Stimulated activated effector memory CD8-positive, alpha-beta T cell treated with anti-CD3 and anti-CD28 coated beads, Interleukin-12 subunit alpha, Interleukin-12 subunit beta, amount 100 ng/mL, for 72 hours (primary cell): ENCODE measurements at places on chromosomes 3 and 15.
A peak's percentile ranks its signal among the peaks of the same experiment; 100 is the strongest.

DNA sequence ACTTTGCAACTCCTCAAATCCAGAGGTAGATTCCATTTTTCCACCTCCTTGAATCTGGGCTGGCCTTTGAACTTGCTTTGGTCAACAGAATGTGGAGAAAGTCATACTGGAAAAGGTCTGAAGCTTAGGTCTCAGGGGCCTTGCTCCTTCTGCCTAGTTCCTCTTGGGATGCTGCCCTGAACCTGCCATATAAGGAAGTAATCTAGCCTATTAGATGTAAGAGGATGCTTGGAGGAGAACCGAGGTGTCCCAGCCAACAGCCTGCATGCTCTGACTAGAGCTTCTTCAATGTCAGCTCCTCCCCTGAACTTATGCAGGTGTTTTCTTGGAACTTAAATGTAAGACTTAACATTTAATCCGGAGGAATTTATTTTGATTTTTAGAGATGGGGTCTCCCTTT lies 2.0 kb upstream of the TMED3 start:
- DNase-seq: no peak

GRCh38 chr3:183917776-183918175 lies 33.1 kb upstream of the PARL start:
- DNase-seq: no peak

DNA sequence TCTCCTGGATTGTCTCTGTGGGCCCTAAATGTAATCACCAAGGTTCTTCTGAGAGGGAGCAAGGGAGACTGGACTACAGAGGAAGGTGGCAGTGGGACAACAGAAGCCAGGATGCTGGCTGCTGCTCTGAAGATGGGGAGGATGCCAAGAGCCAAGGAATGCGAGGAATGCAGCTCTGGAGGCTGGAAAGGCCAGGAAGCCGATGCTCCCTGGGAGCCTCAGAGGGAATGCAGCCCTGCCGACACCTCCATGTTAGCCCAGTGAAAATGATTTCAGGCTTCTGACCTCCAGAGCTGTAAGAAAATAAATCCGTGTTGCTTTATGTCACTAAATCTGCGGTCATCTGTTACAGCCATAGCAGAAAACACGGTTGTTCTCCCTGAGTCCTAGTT lies 44.1 kb downstream of the UMPS start:
- DNase-seq: no peak

DNA sequence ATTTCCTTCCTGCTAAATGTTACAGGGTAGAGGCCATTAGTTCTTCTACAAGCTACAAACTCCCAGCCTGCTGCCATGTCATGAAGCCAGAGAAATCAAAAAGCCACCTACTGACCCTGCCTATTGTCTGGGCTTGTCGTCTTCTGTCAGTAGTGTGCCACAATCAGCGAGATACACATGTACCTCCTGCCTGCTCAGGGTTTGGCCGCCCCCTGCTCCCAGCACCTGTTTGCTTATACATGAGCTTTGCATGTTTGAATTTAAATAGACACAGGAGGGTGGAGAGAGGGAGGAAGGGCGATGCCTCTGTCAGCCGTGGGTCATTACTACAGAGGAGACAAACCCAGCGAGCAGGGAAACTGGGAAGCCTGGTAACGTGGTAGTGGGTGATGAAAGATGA lies 106.1 kb downstream of the ROBO2 start:
- DNase-seq: no peak

- no peak for DNase-seq
Measured at GRCh38 chr3:1571736-1572135, 478.9 kb downstream of the CNTN6 start.

GRCh38 chr3:72738752-72739530 lies 109.3 kb downstream of the SHQ1 start:
- peak; percentile 79 for DNase-seq

DNA sequence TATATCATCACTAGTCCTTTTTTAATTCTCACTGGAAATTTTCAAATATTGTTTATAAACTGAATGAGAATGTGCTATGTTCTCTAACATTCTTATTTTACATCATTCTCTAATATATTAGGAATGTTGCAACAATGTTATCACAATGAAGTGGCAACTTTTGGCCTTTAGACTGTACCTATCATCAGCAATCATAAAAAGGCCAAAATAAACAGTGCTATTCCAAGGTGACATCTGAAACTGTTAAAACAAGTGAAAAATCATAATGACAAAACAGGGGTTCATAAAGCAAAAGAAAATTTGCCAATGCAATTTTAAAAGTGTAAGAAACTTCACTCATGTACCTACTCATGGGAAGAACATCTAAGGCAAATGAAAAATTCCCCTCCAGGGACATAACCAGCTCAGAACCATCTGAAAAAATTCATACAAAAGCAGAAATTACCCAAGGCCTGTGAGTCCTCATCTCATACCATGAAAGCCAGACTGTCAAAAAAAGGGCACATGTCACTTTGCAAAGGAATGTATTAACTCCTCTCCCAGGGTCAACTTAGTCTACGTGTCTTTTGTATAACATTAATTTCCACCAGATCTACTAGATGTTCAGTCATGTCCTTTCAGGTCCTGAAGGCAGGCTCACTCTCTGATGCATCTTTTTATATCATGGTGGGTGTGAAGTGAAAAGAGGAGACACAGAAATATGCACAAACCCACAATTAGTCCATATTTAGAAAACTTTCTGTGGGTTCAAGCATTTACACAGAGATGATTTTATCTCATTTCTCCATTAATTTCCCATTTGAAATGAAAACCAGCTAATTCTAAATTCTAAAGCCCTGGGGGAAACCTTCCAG lies 211.9 kb downstream of the CBLB start:
- DNase-seq: no peak

- no peak for DNase-seq
Measured at GRCh38 chr15:49412797-49413196, 10.2 kb upstream of the FGF7 start.

DNA sequence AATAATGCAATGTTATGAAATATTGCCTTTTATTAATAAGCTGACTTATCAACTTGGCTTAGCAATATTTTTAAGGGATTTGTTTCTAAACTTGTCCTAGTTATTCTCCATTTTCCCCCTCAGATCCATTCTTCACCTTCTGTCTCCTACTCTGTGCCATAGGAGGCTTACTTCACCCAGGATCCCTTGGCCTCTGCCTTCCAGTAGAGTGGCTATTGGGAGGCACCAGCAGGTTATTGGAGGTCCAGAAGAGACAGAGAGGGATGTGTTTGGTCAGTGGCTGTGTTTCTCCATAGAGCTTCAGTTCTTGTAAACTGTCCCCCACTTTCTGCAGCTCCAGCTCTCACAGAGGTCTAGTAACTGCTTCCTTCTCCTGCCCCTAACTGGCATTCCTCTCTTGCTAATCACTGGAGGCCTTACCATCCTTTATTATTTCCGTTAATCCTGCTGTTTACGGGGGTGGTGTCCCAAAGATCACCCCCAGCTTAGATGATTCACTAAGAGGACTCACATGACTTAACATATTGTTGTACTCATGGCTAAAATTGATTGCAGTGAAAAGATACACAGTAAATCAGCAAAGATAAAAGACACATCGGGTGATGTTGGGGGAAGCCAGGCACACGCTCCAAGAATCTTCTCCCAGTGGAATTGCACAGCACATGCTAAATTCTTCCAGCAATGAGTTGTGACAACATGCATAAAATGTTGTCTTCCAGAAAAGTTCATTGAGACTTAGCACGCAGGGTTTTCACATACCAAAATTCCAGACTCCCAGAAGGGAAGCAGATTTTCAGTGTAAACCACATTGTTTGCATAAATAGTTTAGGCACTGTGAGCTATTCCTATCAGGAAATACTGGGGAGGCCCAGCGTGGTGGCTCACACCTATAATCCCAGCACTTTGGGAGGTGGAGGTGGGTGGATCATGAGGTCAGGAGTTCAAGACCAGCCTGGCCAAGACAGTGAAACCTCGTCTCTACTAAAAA lies 67.5 kb downstream of the RPL22L1 start:
- DNase-seq: no peak

DNA sequence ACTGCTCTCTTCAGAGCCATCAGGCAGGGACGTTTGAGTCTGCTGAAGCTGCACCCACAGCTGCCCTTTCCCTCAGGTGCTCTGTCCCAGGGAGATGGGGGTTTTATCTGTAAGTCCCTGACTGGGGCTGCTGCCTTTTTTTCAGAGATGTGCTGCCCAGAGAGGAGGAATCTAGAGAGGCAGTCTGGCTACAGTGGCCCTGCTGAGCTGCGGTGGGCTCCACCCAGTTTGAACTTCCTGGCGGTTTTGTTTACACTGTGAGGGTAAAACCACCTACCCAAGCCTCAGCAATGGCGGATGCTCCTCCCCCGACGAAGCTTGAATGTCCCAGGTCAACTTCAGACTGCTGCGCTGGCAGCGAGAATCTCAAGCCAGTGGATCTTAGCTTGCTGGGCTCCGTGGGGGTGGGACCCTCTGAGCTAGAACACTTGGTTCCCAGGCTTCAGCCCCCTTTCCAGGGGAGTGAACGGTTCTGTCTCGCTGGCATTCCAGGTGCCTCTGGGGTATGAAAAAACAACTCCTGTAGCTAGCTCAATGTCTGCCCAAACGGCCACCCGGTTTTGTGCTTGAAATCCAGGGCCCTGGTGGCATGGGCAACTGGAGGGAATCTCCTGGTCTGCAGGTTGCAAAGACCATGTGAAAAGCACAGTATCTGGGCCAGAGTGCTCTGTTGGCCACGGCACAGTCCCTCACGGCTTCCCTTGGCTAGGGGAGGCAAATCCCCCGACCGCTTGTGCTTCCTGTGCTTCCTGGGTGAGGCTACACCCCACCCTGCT lies 21.1 kb upstream of the ST6GAL1 start:
- DNase-seq: peak; percentile 86

- DNase-seq: no peak
Measured at GRCh38 chr3:24686808-24687207, 192.2 kb upstream of the THRB start.

DNA sequence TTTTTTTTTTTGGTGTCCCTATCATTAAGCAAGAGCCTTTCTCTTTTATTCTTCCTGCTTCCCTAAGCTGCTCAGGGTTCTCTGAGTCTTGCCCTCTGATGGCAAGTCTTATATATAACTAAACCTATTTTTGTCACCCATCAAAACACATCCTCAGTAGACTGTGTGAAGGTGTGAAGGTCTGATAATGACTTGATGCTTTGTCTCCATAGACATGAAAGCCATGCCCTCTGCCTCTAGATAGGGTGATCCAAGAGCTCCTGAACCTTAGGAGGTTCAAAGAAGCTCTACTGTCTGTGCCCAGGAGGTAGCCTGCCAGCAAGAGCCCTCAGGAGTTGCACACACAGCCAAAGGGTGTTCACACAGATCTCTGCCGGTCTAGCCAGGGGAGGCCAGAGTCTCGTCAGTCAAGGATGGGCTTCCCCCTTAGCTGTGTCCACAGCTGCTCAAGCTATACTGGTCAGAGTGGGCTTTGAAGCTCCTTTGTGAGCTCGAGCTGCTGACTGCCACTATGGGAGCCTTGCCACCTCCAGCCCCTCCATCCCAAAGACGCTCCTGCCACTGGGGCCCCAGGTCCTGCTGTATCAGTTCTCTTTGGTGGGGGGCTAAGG lies 13.1 kb upstream of the SNX22 start:
- no peak for DNase-seq

DNA sequence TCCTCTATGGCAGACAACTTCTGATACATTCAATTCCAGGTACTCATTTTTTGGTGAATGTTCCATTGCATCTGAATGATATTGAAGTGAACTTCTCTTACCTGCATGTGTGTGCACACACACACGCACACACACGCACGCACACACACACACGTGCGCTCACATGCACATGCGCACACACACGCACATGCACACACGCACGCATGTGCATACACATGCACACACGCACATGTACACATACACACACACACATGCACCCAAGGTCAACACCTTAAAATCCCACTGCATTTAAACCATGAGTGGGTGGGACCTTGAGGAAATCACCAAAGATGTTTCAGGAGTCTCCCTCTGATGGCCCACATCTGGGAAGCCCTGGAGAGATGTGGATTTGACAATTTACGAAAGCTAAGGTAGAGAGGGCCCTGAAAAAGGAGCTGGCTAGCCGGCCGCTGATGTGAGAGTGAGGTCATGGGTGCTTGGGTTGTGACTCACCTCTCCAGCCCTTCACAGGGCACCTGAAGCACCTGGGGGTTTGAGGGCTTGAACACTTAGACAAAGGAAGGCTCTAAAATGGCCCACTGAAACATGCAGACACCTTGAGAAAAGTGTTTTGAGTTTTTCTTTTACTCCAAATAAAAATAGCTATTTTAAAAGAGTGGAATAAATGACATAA lies 269.1 kb upstream of the LRRFIP2 start:
- no peak for DNase-seq

GRCh38 chr15:78083186-78083585 lies 5.7 kb upstream of the TBC1D2B start:
- no peak for DNase-seq

DNA sequence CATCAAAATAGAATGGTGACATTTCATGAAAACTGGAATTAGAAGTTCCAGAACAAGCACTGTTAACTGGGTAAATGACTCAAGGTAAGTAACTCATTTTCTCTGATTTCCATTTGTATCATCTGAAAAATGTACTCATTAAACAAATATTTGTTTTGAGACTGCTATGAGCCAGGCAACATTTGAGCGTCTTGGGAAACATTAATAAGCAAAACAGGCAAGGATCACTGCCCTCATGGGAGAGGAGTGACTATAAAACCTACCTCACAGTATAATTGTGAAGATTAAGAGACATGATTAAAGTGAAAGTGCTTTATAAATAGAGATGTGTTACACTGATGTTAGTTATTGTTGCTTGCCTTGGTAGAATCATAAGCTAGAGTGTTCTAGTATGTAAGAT lies 711.8 kb upstream of the UBE2E2 start:
- DNase-seq: no peak

DNA sequence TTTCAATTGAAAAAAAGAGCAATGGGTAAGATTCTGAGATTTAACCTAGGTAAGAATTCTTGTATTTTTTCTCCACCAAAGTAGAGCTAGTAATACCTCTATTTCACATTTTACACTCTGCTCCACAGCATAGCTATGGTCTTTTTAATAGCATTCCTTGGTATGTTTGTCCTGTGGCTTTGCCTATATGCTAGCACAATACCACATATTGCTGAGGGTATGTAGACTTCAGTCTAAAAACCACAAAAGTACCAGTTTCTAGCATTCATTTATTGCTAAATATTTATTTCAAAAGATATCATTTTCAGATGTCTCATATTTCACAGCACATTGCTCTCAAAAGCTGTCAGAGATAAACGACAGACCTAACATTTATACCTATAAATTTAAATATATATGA lies 18.2 kb upstream of the EOGT start:
- DNase-seq: no peak

DNA sequence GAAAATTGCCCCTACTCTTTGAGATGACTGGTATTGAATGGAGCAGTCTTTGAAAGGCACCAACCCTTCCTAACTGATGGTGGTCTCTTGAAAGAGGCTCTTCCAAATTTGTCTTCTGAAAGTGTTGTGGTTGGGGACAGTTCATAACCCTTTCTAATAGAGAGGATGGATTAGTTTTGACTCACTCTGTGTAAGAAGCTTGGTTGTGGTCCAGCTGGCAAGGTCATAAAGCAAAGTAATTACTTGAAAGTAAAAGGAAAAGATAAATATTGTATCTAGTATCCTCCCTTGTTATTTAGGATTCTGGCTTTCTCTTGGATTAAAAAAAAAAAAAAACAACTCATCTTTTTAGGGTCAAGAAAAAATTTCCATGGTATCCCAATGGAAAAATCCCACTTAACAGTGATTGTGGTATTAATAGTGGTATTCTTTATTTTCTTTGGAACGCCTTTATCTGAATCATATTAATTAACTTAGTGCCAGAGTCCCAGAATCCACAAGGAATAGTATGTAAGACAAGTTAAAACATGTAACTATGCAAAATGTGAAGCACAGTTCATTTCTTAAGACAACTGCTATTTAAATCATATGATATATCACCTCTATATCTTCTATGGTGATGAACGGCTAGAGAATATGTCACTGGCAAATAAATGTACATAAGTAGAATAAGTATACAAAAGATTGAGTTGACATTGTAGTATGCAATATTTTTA lies 469.3 kb upstream of the CDIN1 start:
- no peak for DNase-seq
